ENCODE measurements at places on chromosomes 12 and 14.

DNA sequence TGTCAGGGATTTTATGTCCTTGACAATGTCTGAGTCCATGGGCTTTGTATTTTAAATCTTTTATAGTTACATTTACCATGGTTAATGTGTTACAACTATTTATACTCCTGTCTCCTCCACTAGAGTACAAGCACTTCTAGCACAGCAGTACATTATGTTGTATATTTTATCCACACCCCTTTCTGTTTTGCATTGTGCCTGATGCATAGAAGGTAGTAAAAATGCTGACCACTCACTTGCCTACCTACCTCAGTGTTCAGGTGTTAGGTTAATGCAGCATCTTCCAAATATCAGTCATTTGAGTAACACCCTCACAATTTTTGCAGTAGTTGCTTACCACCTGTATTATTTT, 31.1 kb upstream of the SLC38A2 start:
- DNase-seq, result no peak

- peak; percentile 63 for DNase-seq
Measured at GRCh38 chr14:30559638-30560091, 707 bp downstream of the G2E3 start.

- no peak for DNase-seq
Measured at GRCh38 chr14:68397371-68397811, 395.5 kb downstream of the ZFP36L1 start.

- DNase-seq, result no peak
Measured at GRCh38 chr12:65859519-65859918, 35.2 kb downstream of the HMGA2 start.

- DNase-seq, result no peak
Measured at GRCh38 chr14:77579780-77580179, 36.7 kb downstream of the SPTLC2 start.

All from kidney tubule cell (primary cell).